Heart right ventricle (tissue), 16 donors: ENCODE measurements at places on chromosomes 13 and 19. TPM values are rescaled to one million over a fixed set of nuclear protein-coding genes. Genes with fewer than 3 reads are reported as not detected.

- peaks cover 67% of the 10 kb centered on the region for H3K4me1 ChIP-seq
- peaks cover 97% of the 10 kb centered on the region for H3K36me3 ChIP-seq
- no peak overlapping the region for H3K27ac ChIP-seq
- DNase-seq, result no peak
- no peak overlapping the region for H3K4me3 ChIP-seq
These were observed 21.2 kb downstream of the PRAM1 start for GRCh38 chr19:8481201-8481600.

- no peak overlapping the region for H3K4me3 ChIP-seq
- H3K4me1 ChIP-seq, result no peaks in the 10 kb centered on the region
- no peak overlapping the region for H3K27ac ChIP-seq
- DNase-seq, result no peak
- H3K27me3 ChIP-seq, result peaks cover 5% of the 10 kb centered on the region
These were observed 5.3 kb upstream of the PTPRS start for GRCh38 chr19:5345895-5346386.

DNA sequence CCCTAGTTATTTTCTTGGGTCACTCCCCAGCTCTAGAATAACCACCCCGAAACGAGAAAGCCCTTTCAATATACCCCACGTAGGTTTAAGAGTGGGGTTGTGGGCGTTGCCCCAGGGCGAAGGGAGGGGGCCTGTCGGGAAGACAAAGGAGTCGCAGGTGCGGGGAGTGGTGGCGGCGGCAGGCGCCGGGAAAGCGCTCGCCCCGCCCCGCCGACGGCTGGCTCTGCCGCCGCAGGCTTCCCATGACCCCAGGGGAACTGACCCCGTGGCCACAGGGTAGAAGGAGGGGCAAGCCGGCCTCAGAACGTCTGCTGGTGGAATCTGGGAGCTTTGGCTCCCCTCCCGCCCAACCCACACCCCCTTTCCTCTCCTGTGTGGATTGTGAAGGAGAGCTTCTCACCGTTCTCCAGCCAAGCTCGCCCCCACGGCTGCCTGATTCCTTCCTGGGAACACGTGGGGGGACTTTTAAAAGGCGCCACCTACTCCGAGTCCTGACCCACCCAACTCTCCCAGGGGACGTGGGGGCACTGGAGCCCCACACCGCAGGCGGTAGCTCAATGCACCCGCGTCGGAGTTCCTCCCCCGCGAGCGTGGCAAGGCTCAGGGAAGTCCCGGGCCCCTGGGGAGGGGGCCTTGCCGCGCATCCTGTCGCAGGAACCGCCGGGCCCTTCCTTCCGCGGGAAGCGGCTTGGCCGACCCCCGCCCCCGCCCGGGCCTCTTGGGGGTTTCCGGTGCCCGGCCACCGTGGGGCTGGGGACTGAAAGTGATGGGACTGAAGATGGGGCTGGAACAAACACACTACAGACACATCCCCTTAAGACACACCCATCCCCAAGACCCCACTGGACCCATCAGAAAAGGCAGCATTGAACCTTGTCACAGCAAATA, 5.5 kb downstream of the IER2 start:
- peak overlapping the region; percentile 87 for H3K4me3 ChIP-seq
- DNase-seq, result peak; percentile 91
- peak overlapping the region; percentile 100 for H3K27ac ChIP-seq
- no peaks in the 10 kb centered on the region for H3K27me3 ChIP-seq
- H3K4me1 ChIP-seq, result peaks cover 25% of the 10 kb centered on the region

GRCh38 chr13:113616991-113617749, 32.6 kb downstream of the TFDP1 start:
- no peaks in the 10 kb centered on the region for H3K4me1 ChIP-seq
- H3K36me3 ChIP-seq, result no peaks in the 10 kb centered on the region
- no peak overlapping the region for H3K27ac ChIP-seq
- H3K4me3 ChIP-seq, result no peak overlapping the region

- no peaks in the 10 kb centered on the region for H3K36me3 ChIP-seq
- no peak for DNase-seq
- H3K4me3 ChIP-seq, result no peak overlapping the region
- peaks cover 12% of the 10 kb centered on the region for H3K27me3 ChIP-seq
- H3K27ac ChIP-seq, result no peak overlapping the region
- no peaks in the 10 kb centered on the region for H3K4me1 ChIP-seq
These were observed 12.9 kb downstream of the SYT3 start for GRCh38 chr19:50626795-50627194.

- H3K36me3 ChIP-seq, result no peaks in the 10 kb centered on the region
- no peaks in the 10 kb centered on the region for H3K27me3 ChIP-seq
- H3K27ac ChIP-seq, result no peak overlapping the region
- H3K4me3 ChIP-seq, result no peak overlapping the region
- DNase-seq, result peak; percentile 51
- peaks cover 26% of the 10 kb centered on the region for H3K4me1 ChIP-seq
These were observed 10.1 kb upstream of the NFIX start for GRCh38 chr19:12985049-12985776.

DNA sequence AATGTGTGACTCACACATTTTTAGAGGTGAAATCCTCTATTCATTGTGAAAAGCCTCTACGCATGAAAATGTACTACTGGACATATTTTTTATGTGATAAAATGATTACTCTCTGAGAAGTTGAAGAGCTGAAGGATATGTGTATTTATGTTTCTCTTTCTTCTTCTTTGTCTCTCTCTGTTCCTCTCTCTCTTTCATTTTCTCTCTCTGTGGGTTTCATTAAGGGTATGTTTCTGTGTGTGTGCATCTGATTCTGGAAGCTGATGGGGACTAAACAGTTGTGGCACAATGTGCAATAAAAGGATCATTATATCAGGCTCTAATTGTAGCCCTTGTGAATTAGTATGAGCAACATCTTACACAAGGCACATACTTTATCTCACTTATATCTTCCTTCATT, 867.7 kb downstream of the PCDH9 start:
- no peak overlapping the region for H3K4me3 ChIP-seq
- no peaks in the 10 kb centered on the region for H3K36me3 ChIP-seq
- H3K27me3 ChIP-seq, result no peaks in the 10 kb centered on the region
- DNase-seq, result no peak
- H3K4me1 ChIP-seq, result no peaks in the 10 kb centered on the region

DNA sequence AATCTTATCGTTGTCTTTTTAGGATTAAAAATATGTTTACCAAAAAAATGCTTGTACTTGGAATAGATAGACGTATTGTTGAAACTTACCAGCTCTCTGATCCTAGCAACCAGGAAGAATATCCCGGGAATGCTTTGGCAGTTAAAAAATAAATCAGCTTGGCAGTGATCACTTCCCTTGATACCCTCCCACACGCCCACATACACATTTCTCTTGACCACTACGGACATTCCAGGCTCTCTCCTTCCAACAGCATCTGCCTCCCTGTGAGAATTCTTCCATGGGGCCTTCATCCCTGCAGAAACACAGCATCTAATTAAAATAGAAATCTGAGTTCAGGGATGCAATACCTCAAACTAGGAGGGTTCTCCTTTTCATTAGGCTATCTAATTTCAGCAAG, 57.9 kb downstream of the THSD1 start:
- no peak overlapping the region for H3K4me3 ChIP-seq
- H3K27ac ChIP-seq, result no peak overlapping the region
- H3K4me1 ChIP-seq, result no peaks in the 10 kb centered on the region
- peak; percentile 16 for DNase-seq

GRCh38 chr13:73972545-73972944, 161.7 kb downstream of the KLF12 start:
- H3K4me3 ChIP-seq, result no peak overlapping the region
- H3K4me1 ChIP-seq, result peaks cover 22% of the 10 kb centered on the region
- no peaks in the 10 kb centered on the region for H3K27me3 ChIP-seq
- H3K36me3 ChIP-seq, result no peaks in the 10 kb centered on the region
- H3K27ac ChIP-seq, result no peak overlapping the region
- no peak for DNase-seq

DNA sequence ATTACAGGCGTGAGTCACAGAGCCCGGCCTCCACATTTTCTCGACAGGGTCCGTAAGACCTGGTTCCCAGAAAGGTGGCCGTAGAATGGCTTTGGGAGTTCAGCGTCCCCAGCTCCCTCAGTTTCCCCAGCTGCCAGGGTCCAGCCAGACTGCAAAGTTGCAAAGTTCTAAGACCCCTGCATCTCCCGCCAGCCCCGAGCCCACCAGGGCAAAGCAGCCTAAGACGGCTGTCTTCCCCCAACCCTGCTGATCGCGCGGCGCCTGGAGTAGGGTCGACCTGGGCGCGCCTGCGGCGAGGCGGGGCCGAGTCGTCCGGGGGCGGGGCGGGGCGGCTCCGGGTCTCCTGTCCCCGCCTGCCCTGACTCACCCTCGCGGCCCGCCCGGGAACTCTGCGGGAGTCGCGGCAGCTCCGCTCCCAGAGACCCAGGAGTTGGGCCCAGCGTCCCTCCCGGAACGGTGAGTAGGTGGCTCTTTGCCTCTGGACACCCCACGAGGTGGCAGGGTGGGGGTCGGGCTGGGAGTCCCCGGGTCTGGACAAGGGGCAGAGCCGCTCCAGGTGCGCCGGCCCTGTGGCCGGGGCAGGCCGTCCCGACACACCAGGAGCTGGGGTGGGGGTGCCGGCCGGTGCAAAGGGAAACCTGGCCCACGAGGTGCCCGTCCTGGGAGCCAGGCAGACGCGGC, at the start of gene LRRC8E:
TSS of gene LRRC8E (plus strand) at position 366 of the 681 bp plus-strand sequence. CDS start 7,094 bp downstream, outside the sequence.
- H3K27me3 ChIP-seq, result peaks cover 23% of the 10 kb centered on the region
- H3K27ac ChIP-seq, result no peak within 1 kb of the TSS
- H3K4me3 ChIP-seq, result peak within 1 kb of the TSS; percentile 43
- no peaks in the 10 kb centered on the region for H3K36me3 ChIP-seq
- no peak for DNase-seq

DNA sequence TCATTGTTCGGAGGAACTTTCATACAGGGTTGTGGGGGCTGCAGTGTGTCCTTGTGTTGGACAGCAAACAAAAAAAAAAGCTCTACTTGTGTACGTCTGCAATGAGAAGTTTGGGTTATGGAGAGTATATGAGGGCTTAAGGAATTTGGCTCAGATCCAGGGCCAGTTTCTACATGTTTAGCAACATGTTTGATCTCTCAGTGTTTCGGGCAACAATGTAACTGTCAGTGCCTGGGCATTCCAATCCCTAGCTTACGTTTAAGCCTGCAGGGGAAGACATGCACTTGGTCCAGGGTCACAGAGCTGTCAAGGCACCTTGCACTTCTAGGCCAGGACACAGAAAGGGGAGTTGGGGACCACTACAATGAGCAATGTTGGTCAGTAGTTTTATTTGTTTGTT, 13.9 kb downstream of the ZNF543 start:
- H3K27me3 ChIP-seq, result no peaks in the 10 kb centered on the region
- no peak overlapping the region for H3K27ac ChIP-seq
- H3K36me3 ChIP-seq, result peaks cover 5% of the 10 kb centered on the region
- DNase-seq, result no peak

GRCh38 chr19:1286487-1287353, 1.0 kb downstream of the EFNA2 start:
- no peak overlapping the region for H3K27ac ChIP-seq
- no peaks in the 10 kb centered on the region for H3K36me3 ChIP-seq
- DNase-seq, result no peak
- H3K27me3 ChIP-seq, result peaks cover 22% of the 10 kb centered on the region
- H3K4me1 ChIP-seq, result peaks cover 3% of the 10 kb centered on the region

DNA sequence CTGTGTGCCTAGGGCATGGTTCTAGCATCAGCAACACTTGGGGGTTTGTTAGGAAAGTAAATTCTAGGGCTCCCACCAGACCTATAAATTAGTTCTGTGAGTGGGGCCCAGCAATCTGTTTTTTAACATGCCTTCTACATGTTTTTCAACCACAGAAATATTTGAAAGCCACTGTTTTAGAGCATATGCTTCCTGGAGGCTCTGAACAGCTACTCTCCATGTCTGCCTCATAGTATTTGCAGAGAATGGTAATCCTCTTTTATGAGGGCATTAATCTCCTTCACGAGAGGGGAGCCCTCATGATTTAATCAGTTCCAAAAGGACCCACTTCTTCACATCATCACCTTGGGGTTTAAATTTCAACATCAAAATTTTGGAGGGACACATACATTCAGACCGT, 6.0 kb downstream of the SPATA13 start:
- H3K4me1 ChIP-seq, result peaks cover under 1% of the 10 kb centered on the region
- DNase-seq, result no peak
- H3K36me3 ChIP-seq, result no peaks in the 10 kb centered on the region

C19orf67 gene
- not detected for total RNA-seq

KLK4 gene
- not detected for total RNA-seq

IFNL1 gene
- not detected for total RNA-seq

MLLT1 gene
- total RNA-seq, result 39.8 TPM

ATP13A1 gene
- total RNA-seq, result 28.2 TPM

NLRP5 gene
- total RNA-seq, result not detected

FARP1 gene
- 72.9 TPM for total RNA-seq

ZNF681 gene
- 0.75 TPM for total RNA-seq

POGLUT2 gene
- 2.5 TPM for total RNA-seq
